EL (cell line): ENCODE measurements at places on chromosomes 11 and 22.

DNA sequence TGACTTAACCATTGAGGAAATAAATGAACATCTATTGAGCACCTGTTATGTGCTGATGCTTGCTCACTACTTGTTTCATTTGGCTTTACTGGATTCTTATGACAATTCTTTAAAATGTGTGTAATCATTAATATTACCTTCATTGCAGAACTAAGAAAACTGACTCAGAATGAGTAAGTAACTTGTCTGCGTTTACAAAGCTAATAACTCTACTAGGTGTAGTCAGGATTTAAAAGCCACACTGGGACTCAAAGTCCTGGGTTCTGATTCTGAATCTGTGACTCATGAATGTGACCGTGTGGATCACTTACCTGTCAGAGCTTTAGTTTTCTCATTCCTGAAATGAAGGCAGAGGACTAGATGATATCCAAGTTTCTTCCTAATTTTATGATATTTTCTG is 23.4 kb upstream of the KIRREL3 start:
- no peak for DNase-seq

DNA sequence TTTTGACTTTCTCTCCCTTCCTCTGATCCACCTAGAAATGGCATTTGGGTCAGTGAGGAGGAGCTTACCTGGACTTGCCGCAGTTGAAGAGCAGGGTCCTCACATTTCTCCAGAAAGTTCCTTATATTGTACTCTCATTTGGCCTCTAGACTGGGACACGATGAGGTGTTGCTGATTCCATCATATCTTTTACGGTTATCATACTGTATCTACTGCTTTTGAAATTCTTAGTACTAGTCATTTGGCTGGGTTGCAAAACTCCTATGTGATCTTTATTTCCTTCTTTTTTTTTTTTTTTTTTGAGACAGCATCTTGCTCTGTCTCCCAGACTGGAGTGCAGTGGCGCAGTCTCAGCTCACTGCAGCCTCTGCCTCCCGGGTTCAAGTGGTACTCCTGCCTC is 58.7 kb upstream of the FAM181B start:
- DNase-seq, result no peak

DNA sequence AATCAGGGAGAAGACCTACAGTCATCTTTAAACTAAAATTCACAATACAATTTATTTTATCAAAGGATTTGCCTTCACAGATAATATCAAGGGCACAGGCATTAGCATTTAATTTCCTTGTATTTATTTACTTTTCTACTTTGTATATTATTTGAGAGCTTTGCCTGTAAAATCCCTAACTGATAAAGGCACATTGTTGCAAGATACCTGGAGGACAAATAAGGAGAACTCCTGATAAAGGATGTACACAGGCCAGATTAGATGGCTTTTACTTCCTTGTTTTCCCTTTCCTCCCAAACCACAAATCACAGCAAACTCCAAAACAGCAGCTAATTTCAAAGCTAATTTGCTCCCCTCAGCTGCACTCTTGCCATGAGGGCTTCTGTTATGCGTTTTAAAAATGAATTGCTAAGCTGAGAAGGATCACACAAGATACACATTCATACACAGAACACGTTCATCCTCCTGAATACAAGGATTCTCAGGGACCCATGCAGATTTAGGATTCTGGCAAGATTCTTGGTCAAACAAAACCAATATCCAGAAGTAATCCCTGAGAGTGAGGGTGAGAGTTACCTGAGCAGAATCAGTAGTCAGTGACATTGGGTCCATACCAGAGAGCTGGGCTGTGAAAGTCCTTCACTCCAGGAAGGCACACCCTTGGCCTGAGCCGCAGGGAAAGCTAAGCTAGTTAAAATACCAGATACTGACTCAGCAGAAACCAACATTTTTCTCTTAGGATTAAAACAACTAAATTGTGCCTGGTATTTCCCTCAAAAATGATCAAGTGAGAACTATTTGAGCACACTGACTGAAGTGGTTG is 100.3 kb upstream of the CLPB start:
- peak; percentile 35 for DNase-seq

DNA sequence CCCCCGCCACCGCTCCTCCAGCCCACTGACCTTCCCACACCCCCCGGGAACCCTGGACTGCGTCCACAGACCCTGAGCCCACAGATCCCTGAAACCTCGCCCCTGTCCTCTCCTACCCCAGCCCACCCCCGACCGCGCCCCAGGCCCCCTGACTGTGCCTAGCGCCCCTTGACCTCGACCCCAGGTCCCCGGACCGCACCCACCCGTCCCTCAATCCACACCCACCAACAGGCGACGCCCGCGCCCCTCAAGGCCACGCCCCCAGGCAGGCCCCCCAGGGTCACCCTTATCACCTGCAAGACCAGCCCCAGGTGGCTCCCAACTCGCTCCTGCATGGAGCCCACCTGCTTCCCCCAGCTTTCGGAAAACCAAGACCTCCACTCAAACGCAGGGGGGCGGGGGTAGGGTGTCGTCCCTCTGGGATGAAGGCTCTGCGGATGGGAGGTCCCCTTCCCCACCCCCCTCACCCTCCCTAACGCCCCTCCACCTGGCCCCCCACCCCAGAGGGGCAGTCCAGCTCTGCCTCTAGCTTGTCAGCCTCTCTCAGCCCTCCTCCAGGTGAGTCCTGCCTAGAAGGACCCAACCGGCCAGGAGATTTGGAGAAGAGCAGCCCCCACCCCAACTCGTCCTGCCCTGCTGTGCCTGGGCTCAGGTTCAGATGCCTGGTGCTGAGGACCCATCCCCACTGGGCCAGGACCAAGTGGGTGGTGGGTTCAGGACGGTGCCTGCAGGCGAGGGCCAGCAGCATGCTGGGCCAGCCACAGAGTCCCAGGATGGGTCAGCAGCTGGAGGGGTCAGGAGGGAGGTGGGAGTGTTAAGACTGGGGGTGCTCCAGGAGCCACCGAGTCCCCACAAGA is 3.1 kb upstream of the IL17REL start:
- no peak for DNase-seq

DNA sequence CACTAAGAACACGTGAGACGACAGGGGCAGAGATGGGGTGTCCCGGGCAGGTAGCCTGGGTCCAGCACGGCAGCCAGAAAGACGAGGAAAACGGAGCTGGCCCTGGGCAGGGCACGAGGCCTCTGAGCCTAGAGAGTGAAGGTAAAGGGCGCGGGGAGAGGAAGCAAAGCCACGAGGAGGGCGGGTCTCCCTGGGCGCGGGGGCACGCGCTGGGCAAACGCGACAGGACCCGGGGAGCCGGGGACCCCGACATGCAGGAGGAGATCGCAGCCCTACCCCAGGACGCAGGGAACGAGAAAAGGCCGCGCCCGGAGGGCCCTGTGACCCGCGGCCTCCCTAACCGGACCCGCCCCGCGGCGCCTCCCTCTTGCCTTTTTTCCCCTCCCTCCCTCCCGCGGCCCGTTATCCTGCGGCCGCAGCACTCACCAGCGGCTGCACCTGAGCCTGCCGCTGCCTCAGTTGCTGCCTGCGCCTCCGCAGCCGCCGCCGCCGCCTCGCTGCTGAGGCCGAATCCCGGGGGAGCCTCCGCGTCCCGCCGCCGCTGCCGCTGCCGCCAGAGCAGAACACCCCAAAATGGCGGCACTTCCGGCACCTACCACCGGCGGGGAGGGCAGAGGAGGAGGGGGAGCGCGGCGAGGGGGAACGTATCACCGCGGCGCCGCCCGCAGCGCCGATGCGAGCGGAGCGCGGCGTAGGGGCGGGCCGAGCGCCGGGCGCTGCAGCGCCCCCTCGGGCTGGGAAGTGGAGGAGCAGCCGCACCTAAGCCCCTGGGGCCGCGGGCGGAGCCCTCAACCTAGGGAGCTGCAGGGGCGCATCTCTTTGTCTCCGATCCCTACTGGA is at the start of gene CELF1:
Gene CELF1 (minus strand): TSS at position 567 of the 840 bp plus-strand sequence. CDS start 53,609 bp downstream, outside the sequence.
- DNase-seq, result peak; percentile 90

DNA sequence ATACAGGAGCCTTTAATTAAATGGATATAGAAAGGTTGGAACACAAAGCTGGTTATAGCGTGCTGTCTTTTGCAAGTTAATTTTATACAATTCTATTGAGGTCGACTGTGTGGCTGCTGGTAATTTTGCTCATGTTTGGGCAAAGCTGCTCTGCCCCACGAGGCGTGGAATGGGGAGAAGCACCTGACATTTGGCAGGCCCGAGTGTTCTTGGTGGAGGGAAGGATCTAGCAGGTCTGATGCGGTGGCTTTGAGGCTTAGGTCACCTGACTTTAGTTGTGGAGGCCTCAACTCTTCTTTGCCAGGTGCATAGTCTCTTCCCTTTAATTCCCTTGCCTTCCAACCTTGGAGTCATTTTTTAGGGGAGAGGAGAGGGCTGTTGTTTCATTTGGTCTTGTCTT is 97.3 kb downstream of the ZBTB16 start:
- DNase-seq, result no peak

GRCh38 chr22:36783743-36784142 is 7.8 kb upstream of the IFT27 start:
- no peak for DNase-seq

DNA sequence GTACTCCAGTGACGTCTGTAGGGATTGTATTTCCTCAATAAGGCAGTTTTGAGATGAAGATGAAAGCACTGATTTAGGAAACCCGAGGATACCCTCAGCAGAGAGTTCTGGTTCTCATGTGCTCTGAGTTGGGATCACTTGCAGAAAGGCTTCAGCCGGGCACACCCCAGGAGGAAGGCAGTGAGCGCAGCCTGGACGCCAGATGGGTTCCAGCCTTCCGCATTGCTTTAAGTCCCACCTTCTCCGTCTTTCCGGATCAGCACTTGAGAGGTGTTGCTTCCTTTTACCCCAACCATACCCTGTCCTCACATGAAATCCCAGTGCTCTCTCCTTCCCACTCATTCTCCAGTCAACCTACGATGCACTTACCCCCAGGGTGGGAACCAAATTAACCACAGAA is 239.5 kb upstream of the CADM1 start:
- DNase-seq, result no peak

- no peak for DNase-seq
Measured at GRCh38 chr11:68504432-68505066, 44.0 kb downstream of the PPP6R3 start.

- no peak for DNase-seq
Measured at GRCh38 chr11:1234771-1235305, 12.0 kb downstream of the MUC5B start.

DNA sequence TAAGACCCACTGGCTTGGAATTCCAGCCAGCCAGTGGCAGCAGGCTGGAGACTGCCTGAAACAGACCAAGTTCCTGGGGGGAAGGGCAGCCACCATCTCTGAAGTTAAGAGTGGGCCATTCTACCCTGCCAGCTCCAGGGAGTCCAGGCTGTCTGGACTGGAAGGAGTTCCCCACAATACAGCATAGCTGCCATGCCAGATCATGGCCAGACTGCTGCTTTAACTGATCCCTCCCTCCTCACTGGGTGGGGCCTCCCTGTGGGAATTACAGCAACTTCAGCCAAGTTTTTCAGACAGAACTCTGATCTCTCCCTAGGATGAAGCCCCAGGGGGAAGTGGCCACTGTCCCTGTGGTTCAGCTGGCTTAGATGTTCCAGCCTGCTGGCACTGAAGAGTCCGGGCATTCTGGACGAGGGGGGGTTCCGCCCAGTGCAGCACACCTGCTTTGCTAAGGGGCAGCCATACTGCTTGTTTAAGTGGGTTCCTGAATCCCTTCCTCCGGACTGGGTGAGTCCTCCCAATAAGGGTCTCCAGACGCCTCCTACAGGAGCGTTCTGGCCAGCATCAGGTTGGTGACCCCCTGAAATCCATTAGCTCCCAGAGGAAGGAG is 455.4 kb downstream of the DLG2 start:
- no peak for DNase-seq

DNA sequence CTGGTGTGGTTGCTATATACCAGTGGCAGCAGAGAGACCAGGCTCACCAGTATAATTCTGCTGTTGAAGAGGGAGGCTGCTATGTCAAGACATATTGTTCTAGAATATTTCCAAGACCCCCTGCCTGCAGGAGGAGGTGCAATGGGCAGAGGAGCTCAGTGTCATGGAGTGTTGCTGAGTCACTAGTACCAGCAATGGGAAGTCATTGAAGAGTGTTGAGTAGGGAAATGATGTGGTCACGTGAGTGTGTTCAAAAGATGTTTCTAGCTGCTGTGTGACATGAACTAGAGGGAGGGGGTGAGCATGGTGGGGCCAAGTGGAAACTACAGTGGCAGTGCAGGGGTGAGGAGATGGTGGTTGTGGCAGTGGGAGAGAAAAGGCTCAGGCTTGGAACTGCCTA is 76.3 kb upstream of the BIRC3 start:
- DNase-seq, result peak; percentile 32

DNA sequence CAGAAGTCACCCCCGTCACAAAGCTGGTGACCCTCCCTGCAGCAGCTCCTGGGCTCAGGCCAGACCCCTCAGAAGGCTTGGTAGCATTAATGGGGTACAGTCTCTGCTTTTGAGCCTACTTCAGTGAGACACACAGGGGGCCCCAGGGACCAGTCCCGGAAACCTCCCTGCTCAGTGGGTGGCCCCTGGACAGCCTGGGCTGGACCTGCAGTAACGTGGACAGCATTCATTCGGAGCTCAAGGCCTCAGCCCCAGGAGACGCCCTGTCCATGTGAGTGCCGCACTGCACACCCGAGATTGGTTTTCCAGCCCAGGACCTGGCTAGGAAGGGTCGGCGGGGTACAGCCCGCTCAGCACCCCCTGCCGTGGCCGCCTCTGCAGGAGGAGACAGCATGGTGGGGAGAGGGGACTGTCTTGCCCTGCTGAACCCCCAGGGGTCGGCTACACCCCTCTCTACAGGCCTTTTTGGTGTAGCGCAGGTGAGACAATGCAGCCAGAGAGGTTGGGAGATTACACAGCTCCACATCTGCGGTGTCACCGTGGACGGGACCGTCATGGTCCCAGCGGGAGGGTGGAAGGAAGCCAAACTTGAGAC is 83.4 kb downstream of the FBLN1 start:
- no peak for DNase-seq

DNA sequence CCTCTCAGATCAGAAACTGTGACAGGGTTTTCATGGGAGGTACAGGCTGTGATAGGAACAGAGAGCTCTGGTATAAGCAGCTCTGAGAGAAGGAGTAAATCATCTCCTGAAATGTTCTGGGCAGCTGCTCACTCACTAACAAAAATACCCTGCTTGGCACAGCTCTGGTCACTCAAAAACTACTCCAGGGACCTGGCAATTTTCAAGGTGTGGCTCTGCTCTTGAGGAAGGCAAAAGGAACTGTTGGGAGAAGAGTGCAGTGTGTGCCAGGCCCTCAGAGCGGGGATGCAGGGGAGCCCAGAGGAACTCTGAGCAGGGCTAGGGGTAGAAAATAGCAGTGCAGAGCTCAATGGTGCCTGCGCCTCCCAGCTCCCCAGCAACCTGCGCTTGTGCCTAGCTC is 180.5 kb upstream of the ZBED5 start:
- no peak for DNase-seq

GRCh38 chr22:19535001-19535400 is 10.8 kb upstream of the CLDN5 start:
- no peak for DNase-seq

DNA sequence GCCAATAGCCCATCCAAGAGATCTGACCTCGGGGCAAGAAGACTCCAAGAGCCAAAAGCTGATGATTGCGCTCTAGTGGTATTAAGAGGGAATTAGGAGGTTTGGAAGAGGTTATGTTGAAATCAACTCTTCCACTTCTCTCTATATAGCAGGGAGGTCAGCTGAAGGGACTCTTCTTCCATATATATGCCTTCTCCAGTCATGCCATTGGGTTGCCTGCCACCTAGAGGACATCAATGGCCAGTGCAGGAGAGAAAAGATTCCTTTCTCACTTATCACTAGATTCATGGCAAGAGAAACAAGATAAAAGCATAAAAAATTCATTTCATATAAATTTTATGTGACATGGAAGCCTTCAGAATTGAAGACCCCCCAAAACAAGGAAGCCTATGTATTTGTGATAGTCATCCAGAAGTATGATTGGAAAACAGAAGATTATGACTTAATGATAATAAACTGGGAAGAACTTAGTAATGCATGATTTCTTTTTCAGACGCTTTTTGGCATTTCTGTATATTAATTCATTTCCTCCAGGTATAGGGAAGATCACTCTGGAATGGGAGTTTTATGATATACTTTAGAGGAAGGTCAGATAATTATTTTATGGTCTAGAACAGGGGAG is 435.1 kb upstream of the DDI1 start:
- DNase-seq, result peak; percentile 72
